Glutamatergic neuron (in vitro differentiated cells): ENCODE measurements at places on chromosomes 5 and 9. TPM values are rescaled to one million over a fixed set of nuclear protein-coding genes. Genes with fewer than 3 reads are reported as not detected.

DNA sequence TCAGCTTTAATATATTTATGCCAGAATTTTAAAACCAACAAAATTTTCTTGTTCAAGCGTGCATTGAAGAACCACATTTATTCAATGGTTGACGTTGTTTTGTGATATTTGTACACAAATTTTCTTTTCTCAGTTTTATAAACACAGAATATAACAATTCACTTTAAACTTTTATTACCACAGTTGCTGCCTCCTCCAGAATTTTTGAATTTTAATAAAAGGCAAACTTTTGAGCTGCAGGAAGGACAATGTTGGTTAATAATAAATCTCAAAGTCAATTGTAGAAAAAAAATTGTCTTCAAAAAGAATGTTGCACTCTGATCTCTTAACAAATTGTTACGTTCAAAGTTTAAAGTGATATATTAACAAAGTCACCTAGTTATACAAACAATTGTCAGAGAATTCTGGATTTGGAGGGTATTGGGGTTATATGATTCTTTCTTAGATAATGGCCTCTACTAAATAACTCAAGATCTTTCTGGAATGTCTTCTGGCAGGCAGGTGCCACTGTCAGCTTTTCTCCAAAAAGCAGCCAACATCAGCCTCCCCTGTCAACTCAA lies 60.5 kb downstream of the BAAT start:
- no peak for DNase-seq

DNA sequence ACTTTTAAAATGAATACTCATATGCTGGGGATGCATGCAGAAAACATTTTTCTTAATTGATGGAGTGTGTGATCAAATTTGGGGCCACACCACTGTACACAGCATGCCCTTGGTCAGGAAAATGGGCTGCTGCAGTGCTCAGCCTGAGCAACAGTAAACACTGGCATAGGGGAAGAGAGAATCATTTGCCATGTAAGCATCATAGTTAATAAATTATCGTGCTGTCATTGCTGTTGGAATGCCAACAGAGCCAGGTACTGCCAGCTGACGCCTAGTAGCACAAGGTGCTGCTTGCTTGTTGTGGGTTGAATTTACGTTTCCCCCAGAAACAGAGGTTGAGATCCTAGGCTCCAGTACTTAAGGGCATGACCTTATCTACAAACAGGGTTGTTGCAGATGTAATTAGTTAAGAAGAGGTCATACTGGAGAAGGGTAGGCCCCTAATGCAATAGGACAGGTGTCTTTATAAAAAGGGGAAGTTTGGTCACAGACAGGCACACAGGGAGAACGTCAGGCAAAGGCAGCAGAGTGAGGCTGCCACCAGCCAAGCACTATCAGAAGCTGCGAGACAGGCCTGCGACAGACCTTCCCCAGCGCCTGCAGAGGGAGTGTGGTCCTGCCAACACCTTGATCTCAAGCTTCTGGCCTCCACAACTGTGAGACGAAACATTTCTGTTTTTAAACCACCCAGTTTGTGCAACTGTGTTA lies 25.3 kb downstream of the DAP start:
- DNase-seq = no peak

GRCh38 chr9:126411948-126412284 lies 85.3 kb downstream of the MVB12B start:
- no peak for DNase-seq

GRCh38 chr5:115455301-115455707 lies 89.3 kb downstream of the FEM1C start:
- DNase-seq = no peak

Gene IRX4
- total RNA-seq = 0.20 TPM

DNA sequence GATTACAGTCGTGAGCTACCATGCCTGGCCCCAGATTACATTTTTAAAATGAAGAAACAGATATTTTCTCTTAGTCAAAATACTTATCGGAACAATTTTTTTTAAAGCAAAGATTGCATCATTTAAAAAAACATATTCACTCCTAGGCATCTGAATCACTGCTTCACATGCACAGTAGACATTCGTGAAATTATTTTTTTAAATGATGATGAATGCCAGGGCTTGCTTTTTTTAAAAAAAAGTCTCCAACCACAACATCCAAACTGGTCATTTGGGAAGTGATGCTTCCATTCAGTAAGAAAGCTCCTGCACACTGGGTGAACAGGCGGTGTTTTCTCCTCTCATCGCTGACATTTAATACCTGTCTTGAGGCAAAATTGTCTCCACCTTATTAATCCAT lies 223.0 kb upstream of the DMRT1 start:
- DNase-seq = no peak

Gene PCSK5
- 9.6 TPM for total RNA-seq

- DNase-seq = no peak
Measured at GRCh38 chr5:141495453-141495811, 6.6 kb downstream of the PCDHGC5 start.

DNA sequence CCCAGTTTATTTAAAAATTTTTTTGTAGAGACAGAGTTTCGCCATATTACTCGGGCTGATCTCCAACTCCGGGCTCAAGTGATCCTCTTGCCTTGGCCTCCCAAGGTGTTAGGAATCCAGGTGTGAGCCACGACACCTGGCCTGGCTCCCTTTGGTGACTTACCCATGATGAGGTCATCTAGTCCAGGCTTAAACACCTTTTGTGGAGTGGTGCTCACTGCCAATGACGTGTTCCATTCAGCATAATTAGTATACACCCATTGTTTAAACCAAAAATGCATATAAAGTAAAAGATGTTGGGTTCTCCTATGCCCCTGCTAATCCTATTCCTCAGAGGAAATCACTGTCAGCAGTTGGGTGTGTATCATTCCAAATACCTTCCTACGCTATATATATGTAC lies 91.0 kb downstream of the HSPA4 start:
- no peak for DNase-seq

GRCh38 chr9:123318202-123318601 lies 37.8 kb upstream of the CRB2 start:
- DNase-seq = no peak

GRCh38 chr5:97365163-97365845 lies 182.3 kb upstream of the RIOK2 start:
- DNase-seq = no peak

Gene GALNT12
- 2.7 TPM for total RNA-seq

GRCh38 chr5:126056851-126057622 lies 366.2 kb upstream of the GRAMD2B start:
- DNase-seq = no peak

DNA sequence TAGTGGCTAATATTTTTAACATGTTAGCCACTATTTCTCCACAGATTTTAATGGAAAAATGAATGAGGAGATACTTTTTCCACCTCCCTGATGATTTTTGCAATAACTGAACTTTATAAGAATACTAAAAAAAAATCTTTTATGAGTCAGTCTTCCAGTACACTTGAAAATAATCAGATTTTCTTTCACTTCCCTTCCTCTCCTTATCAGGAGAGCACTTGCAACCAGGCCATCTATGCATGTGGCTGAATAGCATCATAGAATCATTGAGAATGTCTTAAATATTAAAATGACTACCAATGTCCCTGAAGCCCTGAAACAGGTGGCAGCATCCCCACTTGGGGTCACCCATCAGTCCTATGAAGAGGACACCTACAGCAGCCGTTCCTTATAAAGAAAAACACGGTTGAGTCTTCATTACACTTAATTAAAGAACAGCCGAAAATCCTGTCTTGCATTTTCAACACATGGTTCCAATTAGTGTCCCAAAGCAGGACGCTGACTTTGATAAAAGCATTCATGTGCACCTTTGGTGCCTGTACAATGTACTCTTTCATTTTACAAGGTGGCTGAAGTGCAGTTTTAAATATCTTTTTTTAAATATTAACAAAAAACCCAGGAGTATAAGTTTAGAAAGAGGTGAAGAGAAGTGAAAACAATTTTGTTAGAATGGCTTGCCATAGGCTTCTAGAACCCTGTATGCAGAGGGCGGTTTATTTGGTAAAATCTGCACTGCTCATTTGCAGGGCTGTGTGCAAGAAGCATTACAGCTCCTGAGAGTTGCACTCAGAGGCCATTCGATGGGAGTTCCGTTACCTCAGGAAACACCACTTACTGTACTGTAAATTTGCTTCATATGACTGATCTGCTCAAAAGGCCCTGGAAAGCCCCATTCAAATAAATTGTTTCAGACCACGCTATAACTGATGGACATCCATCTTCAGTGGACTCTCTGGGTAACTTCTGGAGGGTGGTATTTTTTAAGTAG lies 106.9 kb upstream of the VCAN start:
- no peak for DNase-seq

DNA sequence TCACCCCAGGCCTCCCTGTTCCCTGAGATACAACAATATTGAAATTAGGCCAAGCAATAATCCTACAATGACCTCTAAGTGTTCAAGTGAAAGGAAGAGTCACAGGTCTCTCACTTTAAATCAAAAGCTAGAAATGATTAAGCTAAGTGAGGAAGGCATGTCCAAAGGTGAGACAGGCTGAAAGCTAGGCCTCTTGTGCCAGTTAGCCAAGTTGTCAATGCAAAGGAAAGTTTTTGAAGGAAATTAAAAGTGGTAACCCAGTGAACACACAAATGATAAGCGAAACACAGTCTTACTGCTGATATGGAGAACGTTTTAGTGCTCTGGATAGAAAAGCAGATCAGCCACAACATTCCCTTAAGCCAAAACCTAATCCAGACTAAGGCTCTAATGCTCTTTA lies 39.8 kb downstream of the PTAR1 start:
- no peak for DNase-seq

- DNase-seq = no peak
Measured at GRCh38 chr9:69593301-69593700, 78.9 kb downstream of the APBA1 start.

DNA sequence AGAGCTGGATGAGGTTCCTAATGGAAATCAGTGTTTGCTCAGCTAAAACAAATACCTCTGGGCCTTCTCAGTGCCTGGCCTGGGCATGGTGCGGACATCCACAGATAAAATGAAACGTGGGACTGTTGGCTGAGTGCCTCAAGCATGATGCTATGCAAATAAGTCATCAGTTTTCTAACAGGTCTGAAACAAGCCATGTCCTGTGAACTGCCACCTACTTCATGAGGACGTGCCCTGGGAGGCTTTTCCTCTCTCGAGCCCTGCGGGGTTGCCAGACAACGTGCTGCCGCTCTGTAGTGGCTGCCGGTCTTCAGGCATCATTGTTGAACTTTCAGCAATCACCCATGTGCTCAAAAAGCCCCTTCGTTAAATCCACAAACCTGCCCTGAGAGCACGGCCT lies 240.4 kb upstream of the IRX2 start:
- DNase-seq = no peak

GRCh38 chr9:73869264-73869663 lies 627.9 kb upstream of the RORB start:
- DNase-seq = no peak

- DNase-seq = peak; percentile 41
Measured at GRCh38 chr9:131487621-131488031, 15.1 kb upstream of the POMT1 start.

- DNase-seq = no peak
Measured at GRCh38 chr5:169827769-169828168, 152.5 kb downstream of the INSYN2B start.

Gene LRRC19
- not detected for total RNA-seq

DNA sequence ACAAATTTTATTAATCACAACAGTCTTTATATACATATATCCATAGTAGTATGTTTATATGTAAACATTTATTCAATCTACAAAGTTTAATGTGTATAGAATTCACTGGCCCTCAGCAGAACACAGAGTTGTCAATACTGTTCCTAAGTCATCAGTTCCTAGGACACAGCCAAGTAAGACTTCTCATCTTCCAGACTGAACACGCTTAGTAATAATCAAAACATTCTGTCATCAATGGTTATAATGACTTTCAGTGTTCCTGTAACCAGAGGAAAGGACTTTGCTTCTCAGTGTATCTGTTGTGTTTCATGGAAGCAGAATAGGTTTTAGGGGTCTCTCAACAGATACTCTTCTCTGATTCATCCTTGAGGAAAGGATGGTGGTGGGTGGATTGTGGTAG lies 82.2 kb downstream of the SMIM23 start:
- no peak for DNase-seq

GRCh38 chr5:14286574-14287421 lies 143.7 kb downstream of the TRIO start:
- no peak for DNase-seq

DNA sequence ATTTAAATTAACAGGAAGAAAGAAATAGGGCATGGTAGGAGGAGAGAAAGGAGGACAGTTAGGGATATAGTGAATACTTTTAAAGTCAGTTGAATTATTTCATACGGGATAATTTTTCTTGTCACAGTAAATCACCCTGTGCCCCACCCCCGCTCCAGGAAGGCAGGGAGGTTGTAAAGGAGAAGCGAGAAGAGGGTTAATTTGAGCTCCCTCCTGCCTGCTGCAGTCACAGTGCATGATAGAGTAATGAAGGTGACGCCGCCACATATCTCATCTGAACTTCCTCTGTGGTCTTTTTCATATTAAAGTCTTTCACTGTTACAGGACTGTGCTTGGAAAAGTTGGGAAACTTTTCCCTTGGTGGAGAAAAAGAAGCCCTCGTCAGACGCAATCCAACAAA lies 896 bp upstream of the PCSK5 start:
- no peak for DNase-seq

DNA sequence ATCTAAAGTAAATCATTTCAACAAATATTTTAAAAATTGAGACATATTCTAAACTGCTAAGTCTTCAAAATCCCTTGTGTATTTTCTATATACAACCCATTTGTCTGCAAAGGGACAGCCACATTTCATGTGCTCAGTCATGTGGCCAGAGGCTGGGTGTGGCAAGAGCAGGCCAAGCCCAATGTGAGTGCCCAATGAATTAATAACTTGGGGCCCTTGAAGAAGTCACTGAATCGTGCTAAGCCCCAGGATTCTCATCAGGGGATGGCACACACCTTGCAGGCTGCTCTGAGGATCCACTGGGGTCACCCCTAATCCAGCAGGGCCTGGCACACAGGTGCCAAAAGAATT lies 78.2 kb upstream of the SMIM23 start:
- DNase-seq = no peak

- no peak for DNase-seq
Measured at GRCh38 chr9:124054582-124055227, 43.1 kb downstream of the LHX2 start.

Gene COL27A1
- total RNA-seq = 3.9 TPM

- no peak for DNase-seq
Measured at GRCh38 chr5:179793468-179794139, at the start of gene LTC4S. Gene LTC4S (plus strand): TSS chr5:179793986. CDS start chr5:179794081, 95 bp downstream.

Gene TMC1
- total RNA-seq = not detected

- no peak for DNase-seq
Measured at GRCh38 chr9:22210262-22210661, 201.2 kb upstream of the CDKN2B start.

Gene OTP
- 0.17 TPM for total RNA-seq

DNA sequence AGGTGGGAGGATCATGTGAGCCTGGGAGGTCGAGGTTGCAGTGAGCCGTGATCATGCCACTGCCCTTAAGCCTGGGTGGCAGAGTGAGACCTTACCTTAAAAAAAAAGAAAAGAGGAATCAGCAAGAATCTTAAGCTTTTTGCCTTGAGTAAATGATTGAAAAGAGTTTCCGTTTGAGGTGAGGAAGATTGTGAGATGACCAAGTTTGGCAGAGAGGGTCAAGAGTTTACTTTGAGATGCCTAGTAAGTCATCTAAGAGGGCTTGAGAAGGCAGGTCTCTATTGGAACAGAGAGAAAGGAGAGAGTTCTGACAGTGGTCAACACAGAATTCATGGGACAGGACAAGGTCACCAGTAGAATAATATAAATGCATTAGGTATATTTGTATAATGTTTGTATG lies 572.1 kb downstream of the TLE4 start:
- DNase-seq = no peak

GRCh38 chr5:158849219-158849791 lies 250.4 kb downstream of the EBF1 start:
- no peak for DNase-seq

- no peak for DNase-seq
Measured at GRCh38 chr9:8917956-8918739, 1118.6 kb upstream of the DMAC1 start.
